Activated naive CD4-positive, alpha-beta T cell treated with anti-CD3 and anti-CD28 coated beads, Interleukin-2, amount 10 ng/mL, durations not matched to agents 7 days and 5 days (primary cell): ENCODE measurements at places on chromosomes 1 and 21.

GRCh38 chr1:92374223-92374622 lies 75.4 kb downstream of the RPAP2 start:
- DNase-seq: no peak

- DNase-seq: peak; percentile 52
These were observed 731 bp downstream of the EFNA4 start for GRCh38 chr1:155064111-155064831.

- no peak for DNase-seq
These were observed 43.7 kb downstream of the INTS7 start for GRCh38 chr1:211991695-211992094.

DNA sequence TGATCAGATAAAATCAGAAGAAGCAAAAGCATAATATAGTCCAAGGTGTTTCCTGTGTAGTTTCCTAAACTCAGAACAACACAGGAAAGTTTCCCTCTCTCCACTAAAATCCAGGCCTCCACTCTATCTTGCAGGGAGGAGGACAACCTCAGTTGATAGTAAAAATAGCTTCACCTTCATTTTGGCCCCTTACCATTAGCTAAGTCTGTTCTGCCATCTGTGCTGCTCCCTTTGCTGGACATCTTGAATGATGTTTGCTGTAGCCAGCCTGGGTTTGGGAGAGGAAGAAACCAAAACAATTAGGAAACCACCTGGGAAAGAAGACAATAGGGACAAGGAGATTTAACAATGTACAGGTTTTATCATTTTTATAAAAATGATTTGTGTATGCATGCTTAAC lies 18.6 kb downstream of the DCAF8 start:
- no peak for DNase-seq

DNA sequence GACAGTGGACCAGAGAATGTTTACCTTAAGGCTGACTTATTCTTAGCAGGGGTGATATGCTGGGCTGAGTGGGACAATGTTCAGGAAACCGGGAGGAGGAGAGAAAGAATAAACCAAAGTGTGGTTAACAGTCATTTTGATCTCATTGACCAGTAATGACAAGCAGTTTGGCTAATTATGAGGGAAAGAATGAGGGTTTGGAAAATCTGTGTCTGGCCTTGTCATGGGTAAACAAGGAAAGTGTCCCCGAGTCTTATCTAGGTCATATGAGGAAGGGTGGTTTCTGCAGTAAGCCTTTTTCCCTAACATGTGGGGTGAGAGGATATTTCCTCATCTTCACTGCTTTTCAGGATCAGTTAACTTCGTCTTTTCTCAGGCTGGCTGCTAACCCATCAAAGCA lies 155.0 kb downstream of the TPR start:
- no peak for DNase-seq

DNA sequence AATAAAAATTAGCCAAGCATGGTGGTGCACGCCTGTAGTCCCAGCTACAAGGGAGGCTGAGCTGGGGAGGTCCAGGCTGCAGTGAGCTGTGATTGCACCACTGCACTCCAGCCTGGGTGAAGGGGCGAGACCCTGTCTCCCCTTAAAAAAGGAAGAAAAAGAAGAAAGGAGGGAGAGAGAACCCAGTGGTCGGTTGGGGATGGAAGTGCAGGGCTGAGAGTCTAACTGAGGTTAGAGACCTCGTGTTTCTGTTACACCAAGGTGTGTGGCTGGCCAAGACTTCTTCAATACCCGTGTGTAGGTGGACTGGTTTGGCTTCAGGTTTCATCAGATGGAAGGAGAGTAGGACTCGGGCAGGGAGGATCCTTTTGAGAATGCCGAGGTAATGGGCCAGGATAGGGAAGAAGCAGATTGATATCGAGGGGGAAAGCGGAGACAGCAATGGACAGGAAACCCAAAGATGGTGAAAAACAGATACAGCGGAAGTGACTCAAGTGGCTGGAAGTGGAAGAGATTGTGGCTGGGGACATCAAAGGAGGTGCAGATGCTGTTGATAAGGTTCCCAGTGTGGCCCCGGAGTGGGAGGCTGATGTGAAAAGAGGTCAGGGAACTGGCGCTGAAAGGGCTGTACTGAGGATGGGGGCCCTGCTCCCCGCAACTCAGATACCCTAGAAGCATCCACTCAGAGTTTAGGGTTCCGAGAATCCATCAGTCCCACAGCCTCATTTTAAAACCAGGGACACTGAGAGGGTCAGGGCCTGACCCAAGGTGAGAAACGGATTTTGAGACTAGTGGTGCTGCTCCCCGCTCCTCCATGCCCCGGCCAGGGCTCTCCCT lies 681 bp upstream of the UBXN10 start:
- DNase-seq: peak; percentile 82

DNA sequence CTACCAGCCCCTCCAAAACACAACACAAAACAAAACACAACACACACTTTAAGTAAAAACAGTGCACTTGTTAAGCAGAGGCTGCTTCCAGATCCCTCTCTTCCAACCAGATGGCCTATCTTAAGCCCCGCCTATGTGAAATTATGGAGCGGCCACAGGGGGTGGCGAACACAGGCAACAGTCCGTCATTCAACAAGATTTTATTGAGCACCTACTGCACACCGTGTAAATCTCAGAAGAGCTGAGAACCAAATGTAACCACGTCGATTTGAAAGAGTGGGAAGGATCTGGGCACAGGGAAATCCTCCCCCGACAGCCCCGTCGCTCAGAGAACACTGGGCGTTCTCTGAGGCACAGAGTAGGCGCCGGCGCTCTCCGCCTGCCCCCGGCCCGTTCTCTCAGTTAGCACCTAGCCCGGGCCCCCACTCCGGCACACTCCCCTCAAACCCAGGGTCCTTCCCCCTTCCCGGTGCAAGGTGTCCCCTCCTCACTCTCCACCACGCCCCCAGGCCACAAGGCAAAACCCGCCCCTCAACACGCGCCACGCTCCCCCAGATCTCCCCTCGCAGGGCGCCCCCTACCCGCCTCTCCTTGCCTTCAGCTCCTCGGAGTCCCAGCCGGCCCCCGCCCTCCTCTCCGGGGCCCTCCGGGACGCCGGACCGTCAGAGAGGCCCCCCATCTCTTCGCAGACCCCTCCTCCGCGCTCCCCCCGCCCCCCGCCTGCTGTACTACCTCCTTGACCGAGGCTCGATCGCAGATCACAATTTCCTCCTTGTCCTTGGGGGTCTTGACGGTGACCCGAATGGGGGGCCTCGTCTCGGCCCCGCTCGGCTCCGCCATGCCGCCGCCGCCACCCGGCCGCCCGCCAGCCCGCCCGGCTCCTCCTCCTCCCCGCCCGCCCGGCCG lies 483 bp downstream of the UBQLN4 start:
- DNase-seq: peak; percentile 86

GRCh38 chr1:182235604-182235951 lies 156.0 kb downstream of the GLUL start:
- DNase-seq: no peak

GRCh38 chr1:41093826-41094225 lies 72.3 kb upstream of the SLFNL1 start:
- DNase-seq: no peak

GRCh38 chr1:54486907-54487306 lies 61.1 kb upstream of the ACOT11 start:
- DNase-seq: no peak

DNA sequence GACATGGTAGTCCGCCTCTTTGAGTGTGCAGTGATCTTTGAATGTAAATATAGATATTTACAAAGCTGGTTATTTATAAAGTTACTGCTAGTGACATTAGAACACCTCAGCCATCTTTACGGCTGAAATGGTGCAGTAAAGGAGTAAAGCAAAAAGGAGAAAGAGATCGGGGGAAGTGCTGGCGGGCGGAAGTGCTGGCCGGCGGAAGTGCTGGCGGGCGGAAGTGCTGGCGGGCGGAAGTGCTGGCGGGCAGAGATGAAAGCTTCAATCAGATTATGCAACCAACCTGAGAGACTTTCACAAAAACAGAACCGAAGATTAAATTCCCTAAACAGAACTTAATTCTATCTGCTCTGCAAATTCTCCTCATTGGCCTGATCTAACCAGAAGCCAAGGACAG lies 1.4 kb upstream of the OR14A16 start:
- DNase-seq: no peak

DNA sequence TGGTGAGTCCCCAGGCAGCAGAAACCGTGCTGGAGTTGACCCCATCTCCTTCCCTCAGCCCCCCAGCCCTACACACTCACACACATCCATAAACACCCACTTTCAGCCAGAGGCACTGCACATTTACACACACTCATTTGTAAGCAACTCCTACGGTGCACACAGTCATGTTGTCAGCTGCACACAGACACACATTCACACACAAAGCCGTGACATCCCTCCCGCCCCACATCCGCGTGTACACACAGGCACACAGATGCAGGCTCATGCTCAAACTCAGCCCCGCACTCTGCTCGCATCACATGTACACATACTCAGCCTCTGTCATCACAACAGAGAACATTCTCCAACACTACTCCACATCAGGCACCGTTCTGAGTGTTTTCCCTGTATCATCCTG lies 47.6 kb downstream of the LACTBL1 start:
- peak; percentile 18 for DNase-seq

GRCh38 chr1:41738475-41738874 lies 180.2 kb downstream of the HIVEP3 start:
- no peak for DNase-seq

DNA sequence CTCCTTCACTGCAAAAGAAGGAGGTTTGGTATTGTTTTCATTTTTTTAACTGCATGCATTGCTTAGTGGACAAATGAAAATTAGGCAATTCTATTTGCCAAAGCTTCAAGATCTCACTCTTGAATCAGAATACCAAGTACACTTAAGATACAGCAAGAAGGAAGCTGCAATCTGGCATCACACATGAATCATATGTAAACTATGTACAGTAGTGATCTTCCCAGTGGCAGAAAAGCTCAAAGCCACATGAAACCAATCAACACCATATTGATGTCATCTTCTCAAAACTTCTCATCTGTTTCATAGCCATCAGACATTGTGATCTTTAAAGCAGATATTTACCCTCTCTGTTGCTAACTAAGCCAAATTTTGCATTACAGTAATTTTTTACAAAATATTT lies 550.1 kb downstream of the LTN1 start:
- no peak for DNase-seq

GRCh38 chr1:167805041-167805556 lies 83.3 kb downstream of the MPZL1 start:
- peak; percentile 35 for DNase-seq

GRCh38 chr1:112694363-112694929 lies 12.5 kb downstream of the RHOC start:
- no peak for DNase-seq

- no peak for DNase-seq
These were observed 11.8 kb upstream of the RPL5 start for GRCh38 chr1:92820024-92820423.

DNA sequence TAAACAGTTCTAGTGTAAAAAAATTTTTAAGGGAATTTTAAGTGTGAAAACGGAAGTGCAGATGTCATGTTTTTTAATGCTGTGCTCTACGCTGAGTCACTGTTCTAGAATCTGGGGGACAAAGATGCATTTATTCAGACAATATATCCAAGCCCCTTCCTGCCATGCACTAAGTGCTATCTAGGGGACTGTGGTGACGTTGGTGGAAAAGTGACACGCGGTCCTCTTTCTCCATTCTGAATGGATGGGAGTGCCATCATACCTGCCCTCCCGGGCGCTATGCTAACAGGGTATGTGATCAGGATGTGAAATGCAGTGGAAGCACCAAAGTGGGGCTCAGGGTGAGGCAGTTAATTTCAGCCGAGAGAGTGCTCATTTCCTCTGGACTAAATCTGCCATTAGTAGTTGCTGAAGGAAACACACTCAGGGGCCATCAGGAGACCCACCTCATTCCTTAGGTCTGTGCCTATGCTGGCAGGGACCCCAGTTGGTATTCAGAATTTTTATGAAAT lies 6.6 kb downstream of the C1orf226 start:
- no peak for DNase-seq

DNA sequence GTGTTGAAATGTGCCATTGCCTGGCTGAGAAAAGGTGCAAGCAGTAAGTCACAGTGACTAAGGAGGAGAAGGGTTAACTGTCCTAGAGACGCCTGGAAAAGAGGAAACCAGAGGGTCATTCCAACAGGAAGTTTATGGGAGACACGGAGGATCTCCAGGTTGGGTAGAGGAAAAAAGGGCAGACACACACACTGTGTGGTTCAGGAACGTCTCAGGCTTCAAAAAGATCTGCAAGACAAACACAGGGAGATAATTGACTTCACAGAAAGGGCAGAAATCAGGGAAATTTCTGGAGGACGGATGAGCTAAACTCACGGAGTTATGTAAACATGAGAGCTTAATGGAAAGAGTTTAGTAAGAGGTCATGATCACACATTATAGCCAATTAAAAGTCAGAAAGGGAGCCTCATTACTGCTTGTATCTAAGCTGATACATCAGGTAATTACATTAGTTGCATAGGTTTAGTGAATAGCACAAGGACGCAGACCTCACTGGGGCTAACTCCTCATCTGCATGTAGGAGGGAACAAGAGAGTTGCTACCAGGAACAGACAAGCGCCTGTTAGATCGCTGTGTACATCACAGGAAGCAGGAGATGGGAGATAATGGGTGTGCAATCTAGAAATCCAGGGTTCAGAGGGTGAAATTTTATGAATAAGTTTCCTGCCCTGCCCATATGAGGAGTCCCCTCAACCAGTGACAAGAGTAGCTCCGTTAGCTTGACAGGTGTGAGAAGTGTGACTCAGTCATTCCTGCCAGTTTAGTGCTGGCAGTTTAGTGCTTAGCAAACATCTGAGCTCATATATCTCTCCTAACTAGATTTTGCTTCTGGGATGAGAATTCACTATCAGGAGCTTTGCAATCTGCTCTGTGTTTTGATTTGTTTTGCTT lies 96.6 kb upstream of the TNR start:
- DNase-seq: no peak

- peak; percentile 51 for DNase-seq
These were observed at the start of gene TNFRSF18 for GRCh38 chr1:1206376-1206965. Gene TNFRSF18, minus strand, starts transcription at chr1:1206592. Its CDS starts 21 bp downstream, at chr1:1206571.

- no peak for DNase-seq
These were observed 23.6 kb upstream of the ZNF362 start for GRCh38 chr1:33232716-33233115.

- DNase-seq: no peak
These were observed 171.8 kb downstream of the TOMM20 start for GRCh38 chr1:234956821-234957329.

DNA sequence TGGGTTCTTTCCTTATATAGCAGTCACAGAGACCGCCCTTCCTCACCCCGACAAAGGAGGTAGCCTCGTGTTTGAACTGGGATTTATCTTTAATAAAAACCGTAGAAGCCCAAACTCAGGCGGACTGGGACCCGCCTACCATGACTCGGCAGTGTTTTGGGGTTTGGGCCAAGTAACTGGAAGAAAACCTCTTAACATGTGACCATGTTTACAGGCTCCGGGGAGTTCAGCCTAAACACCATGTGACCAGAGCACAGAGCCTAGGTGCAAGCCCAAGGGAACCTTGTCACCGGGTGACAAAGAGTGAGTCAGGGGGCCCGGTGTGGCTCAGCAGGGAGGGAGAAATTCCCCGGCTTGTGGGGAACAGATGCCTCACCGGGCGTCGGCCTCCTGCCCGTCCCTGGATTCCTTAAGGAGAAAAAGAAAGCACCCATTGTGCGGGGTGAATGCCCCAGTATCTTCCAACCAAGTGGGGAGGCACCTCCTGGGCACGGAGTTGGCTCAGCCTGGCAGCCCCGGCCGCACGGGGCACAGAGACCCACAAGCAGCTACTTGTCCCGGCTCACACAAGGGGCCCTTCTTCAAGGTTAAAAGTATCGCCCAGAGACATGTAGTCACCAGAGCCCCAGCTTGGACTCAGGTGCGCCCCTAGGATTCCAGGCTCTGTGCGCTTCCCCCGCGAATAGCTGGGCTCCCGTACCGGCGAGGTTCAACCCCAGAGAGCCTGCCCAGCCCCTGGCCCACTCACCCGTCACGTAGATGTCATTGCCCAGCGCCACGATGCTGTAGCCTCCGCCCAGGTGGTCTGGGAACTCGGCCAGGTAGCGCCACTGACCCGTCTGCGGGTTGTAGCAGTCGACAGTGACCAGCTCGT lies 1.4 kb downstream of the KLHL21 start:
- peak; percentile 84 for DNase-seq
